Sigmoid colon (tissue), 7 donors: ENCODE measurements at places on chromosomes 2 and 18. TPM values are rescaled to one million over a fixed set of nuclear protein-coding genes. Genes with fewer than 3 reads are reported as not detected.

PPP3R1 gene
- 28.4 TPM for total RNA-seq

PID1 gene
- total RNA-seq, result 40.5 TPM

GAREM1 gene
- 7.1 TPM for total RNA-seq

GALNT14 gene
- not detected for total RNA-seq

DTYMK gene
- total RNA-seq, result 13.8 TPM

LYPD6B gene
- not detected for total RNA-seq

HOXD13 gene
- 18.7 TPM for total RNA-seq

GALR1 gene
- total RNA-seq, result 0.71 TPM

LYPD6 gene
- total RNA-seq, result 1.4 TPM

STEAP3 gene
- total RNA-seq, result 6.9 TPM

TIGD1 gene
- total RNA-seq, result 3.0 TPM

ABCG8 gene
- total RNA-seq, result not detected

BOK gene
- total RNA-seq, result 46.6 TPM

KIF5C gene
- 11.1 TPM for total RNA-seq

CDK15 gene
- total RNA-seq, result 0.28 TPM

UGT1A6 gene
- total RNA-seq, result not detected

C2orf76 gene
- 18.2 TPM for total RNA-seq

C2orf81 gene
- 2.2 TPM for total RNA-seq

CPS1 gene
- 2.2 TPM for total RNA-seq

SERPINB12 gene
- total RNA-seq, result not detected

DTNB gene
- total RNA-seq, result 7.8 TPM

GLI2 gene
- 2.9 TPM for total RNA-seq

LRRTM1 gene
- total RNA-seq, result 1.5 TPM

STK11IP gene
- total RNA-seq, result 13.0 TPM

GREB1L gene
- 6.9 TPM for total RNA-seq

RESP18 gene
- not detected for total RNA-seq

XRCC5 gene
- total RNA-seq, result 141 TPM

ROCK2 gene
- total RNA-seq, result 47.5 TPM

POTEF gene
- not detected for total RNA-seq

KCNK3 gene
- 12.2 TPM for total RNA-seq

ACVR1C gene
- 1.9 TPM for total RNA-seq

COA5 gene
- 35.5 TPM for total RNA-seq

SERTAD2 gene
- total RNA-seq, result 14.3 TPM

POTEE gene
- total RNA-seq, result not detected

PCARE gene
- total RNA-seq, result not detected

CYS1 gene
- total RNA-seq, result 24.6 TPM

CHRNG gene
- total RNA-seq, result not detected
